ENCODE measurements at places on chromosomes 4 and X.

DNA sequence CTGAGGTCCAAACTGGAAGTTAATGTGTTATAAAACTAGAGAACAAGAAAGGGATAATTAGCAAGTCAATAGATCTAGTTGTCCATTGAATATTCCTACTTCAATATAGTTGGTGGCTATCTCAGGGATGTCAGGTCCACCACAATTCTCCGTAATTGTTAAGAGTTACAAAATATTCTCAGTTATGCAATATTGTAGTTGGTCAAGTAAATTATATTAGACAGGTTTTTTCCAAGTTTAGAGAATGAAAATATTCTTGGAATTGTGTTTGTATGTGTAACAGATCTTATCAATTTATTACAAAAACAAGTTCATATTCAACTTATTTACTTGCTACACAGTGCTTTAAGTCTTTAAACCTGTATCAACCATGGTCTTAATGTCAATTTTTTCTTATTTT, 547.4 kb downstream of the SPRY1 start:
- DNase-seq, result no peak

DNA sequence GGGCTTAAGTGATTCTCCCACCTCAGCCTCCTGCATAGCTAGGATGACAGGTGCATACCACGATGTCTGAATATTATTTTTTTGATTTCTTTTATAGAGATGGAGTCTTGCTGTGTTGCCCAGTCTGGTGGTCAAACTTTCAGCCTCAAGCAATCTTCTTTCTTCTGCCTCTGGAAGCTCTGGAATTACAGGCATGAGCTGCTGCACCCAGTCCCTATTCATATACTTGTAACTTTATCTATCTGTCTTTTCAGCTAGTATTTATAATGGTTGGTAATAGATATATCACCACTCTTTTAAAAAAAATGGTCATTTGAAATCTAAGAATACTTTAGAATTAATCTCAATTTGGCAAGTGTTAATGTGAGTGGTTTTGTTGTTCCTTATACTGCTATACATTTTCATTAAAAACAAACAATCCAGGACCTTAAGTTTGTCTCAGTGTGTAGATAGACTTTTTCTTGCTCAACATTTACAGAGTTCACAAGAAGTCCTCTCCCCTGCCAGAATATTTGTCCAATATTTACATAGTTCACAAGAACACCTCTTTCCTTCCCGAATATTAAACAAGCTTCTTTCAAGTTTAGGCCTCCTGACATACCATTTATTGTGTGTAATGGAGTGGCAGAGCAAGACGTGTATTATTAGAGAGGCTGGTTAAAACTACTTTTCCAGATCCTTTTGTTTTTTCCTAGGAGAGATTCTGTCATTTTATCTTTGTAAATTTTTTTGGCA, 1197.4 kb upstream of the ADGRL3 start:
- no peak for DNase-seq

- DNase-seq, result peak; percentile 90
Observed at GRCh38 chr4:181957088-181957487, 286.1 kb upstream of the TENM3 start.

DNA sequence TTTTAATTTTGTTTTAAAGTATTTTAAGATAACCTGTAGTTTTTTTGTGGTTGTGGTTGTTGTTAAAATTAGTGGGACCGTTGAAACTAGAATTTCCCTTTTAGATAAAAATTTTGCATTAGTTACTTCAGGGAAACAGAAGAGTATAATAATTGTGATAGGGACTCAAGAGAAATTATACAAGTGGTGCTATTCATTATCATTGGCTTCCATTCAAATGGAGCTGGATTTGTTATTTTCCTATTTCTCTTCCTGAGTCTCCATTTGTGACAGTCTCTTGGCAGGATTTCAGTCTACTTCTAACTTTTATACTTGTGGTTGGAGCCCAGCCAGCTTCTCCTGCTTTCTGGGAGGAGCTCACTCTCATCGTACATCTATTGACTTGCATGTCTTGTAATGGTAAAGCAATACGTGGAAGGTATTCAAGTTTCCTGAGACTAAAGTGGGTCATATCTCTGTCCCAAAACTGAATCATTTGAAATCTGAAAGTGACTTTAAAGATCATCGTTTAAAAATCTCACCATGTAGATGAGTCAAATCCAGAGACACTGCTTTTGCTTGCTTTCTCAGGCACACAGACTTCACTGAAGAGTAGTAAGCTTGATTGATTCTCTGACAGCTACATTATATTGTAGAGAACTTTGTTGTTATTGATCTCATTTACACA, 155.8 kb downstream of the RPA4 start:
- peak; percentile 60 for DNase-seq

DNA sequence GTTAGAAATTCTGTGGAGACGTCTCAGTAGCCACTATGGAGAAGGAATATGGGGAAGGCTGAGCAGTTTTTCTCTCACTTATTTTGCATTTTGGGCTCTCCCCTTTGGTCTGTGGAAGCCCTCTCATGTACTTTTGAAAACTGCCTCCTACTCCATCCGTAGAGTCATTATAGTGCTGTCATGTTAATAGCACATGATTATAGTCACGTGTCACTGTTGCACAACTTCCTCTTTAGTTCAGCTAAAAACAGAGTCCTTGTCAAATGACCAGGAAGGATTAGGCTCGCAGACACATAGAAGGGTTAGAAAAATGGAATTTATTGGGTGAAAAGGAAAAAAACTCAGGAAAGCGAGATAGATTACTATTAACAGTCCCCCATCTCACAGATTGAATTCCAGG, 258.2 kb upstream of the CXorf51A start:
- no peak for DNase-seq

- no peak for DNase-seq
Observed at GRCh38 chr4:105155426-105155825, 8.8 kb downstream of the TET2 start.

DNA sequence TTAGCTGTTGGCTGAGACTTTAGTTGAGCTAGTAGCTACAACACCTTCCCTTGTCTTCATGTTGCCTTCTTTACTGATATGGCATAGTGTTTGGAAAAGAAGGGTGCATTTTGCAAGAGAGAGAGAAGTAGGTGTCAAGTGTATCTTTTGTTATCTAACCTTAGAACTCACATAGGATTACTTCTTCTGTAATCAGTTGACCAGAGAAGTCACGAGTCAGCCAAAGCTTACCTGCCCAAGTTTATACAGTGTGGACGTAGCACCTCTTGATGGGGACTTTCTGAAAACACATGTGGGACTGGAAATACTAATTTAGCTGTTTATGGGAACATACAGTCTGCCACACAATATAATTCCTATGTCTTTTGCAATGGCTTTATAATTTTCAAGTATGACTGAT, 56.0 kb downstream of the UGT8 start:
- DNase-seq, result no peak

GRCh38 chrX:41142130-41142910, 57.1 kb downstream of the USP9X start:
- no peak for DNase-seq

GRCh38 chr4:86185659-86186058, 174.2 kb downstream of the MAPK10 start:
- DNase-seq, result no peak

GRCh38 chr4:70508801-70509200, 9.6 kb upstream of the AMTN start:
- no peak for DNase-seq

Data from astrocyte of the spinal cord (primary cell).